Activated CD4-positive, alpha-beta T cell treated with anti-CD3 and anti-CD28 coated beads, Interleukin-2, amount 10 ng/mL, durations not matched to agents 24 days and 14 days (primary cell): ENCODE measurements at places on chromosomes 13 and 19. TPM values are rescaled to one million over a fixed set of nuclear protein-coding genes. Genes with fewer than 3 reads are reported as not detected.

DNA sequence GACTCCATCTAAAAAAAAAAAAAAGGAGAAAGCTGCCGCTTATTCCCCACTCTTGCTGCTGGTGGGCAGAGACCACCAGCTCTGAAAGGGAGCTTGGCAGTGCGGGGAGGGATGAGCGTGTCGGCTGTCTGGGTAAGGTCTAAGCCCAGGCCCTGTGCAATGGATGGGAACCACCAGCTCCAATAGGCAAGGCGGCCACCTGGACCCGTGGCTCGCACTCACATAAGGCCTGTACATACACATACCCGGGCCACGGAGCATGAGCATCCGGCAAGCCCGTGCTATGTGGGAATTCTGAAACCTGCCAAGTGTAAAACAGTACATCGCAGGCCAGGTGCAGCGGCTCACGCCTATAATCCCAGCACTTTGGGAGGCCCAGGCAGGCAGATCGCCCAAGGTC is 56.6 kb upstream of the USE1 start:
- no peak for DNase-seq

Gene HIF3A
- total RNA-seq, result not detected in 2 replicates

Gene CPT1C
- 3.4 and 3.6 TPM in 2 replicates for total RNA-seq

Gene CEACAM4
- not detected in 2 replicates for total RNA-seq

Gene C19orf85
- total RNA-seq, result not detected in 2 replicates

DNA sequence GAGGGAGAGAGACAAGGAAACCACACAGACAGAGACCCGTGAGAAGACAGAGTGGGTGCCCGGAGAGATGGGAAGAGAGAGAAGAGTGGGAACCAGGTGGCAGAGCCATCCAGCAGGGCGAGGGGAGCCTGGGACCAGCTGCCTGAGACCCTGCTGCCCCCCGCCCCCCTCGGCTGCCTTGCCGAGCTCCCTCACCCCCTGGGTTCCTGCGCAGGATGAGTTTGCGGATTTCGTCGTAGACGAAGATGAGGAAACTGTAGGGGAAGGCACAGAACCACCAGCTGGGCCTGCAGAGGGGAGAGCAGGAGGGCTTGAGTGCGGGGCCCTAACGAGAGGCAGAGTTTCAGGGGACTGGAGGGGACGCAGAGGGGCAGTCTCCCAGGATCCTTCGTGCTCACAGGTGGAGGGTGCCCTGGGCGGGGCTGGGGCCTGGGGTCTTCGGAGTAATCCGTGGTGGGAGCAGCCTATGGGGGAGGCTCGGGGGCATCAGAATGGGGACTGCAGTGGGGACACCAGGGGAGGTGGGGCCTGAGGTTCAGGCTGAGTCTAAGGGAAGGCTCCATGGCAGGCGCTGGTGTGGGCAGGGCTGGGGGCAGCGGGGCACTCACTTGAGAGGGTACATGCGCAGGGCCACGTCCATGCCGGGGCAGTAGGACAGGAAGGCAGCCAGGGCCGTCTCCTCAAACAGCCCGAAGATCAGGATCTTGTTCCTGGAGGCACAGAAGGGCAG is 8.1 kb upstream of the RABAC1 start:
- no peak for DNase-seq

Gene PDX1
- not detected in 2 replicates for total RNA-seq

DNA sequence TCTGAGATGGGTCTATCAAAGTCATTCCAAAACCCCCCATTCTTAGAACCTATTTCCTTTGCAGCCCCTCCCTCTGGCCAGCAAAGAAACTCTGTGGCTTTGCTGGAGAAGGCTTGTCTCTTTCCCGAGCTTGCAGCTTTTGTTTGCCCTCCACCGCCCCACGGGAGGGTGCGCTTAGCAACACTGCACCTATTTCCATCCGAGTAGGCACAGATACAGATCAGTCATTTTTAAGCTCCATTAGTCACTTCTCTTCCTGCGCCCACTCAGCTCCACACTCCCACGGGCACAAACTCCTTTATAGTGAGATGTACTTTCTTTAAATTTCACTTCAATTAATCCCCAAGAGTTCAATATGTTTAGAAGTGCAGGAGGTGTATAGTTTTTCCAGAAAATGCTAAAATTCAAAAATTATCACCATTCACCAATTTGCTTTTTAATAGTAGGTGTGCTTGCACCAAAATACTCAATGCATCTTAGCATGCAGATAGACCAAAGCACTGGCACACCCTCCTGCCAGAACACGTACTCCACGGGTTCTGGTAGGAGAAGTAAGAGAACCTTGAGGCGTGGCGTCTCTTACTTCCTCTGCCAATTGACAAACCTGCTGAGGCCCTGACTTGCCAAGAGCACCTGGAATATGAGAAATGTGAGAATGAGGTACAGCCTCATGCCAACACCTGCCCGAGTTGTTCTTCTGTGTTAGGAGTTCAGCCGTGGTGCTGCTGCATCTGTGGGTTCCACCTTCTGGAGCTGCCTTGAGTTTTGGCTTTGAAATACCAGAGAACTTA is 183.7 kb downstream of the TEX29 start:
- DNase-seq, result no peak

GRCh38 chr13:44142540-44142867 is 231.1 kb upstream of the SERP2 start:
- no peak for DNase-seq

Gene GPC5
- total RNA-seq, result 0.07 TPM in 1 of 2 replicates, not detected in the other

- no peak for DNase-seq
Measured at GRCh38 chr13:78736142-78736541, 77.2 kb upstream of the OBI1 start.

Gene GPC6
- not detected in 2 replicates for total RNA-seq

DNA sequence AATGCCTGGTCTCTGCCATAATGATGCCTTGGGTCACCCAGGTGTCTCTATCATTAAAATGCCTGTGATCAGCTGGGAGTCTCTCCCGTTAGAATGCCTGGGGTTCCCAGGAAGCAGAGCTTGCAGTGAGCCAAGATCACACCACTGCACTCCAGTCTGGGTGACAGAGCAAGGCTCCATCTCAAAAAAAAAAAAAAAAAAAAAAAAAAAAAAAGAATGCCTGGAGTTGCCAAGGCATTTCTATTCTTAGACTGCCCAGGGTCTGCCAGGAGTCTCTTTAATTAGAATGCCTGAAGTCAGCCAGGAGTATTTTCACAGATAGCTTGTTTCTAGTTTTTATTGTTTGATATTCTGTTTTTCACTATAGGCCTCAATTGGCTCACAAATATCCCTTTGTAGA is 1552.5 kb downstream of the UQCRFS1 start:
- DNase-seq, result no peak

GRCh38 chr13:60261432-60262351 is 98.0 kb upstream of the DIAPH3 start:
- DNase-seq, result no peak

Gene LHB
- total RNA-seq, result not detected in 2 replicates

Gene UHRF1
- 158 and 161 TPM in 2 replicates for total RNA-seq
